ENCODE measurements at places on chromosomes 4 and X. TPM values are rescaled to one million over a fixed set of nuclear protein-coding genes. Genes with fewer than 3 reads are reported as not detected.

CT55 gene
- total RNA-seq: 0.39 TPM

- no peak for DNase-seq
Observed at GRCh38 chr4:92641409-92641808, 337.6 kb downstream of the GRID2 start.

GRCh38 chr4:1763550-1764080 is 29.5 kb upstream of the FGFR3 start:
- DNase-seq: peak; percentile 46

SERPINA7 gene
- not detected for total RNA-seq

DNA sequence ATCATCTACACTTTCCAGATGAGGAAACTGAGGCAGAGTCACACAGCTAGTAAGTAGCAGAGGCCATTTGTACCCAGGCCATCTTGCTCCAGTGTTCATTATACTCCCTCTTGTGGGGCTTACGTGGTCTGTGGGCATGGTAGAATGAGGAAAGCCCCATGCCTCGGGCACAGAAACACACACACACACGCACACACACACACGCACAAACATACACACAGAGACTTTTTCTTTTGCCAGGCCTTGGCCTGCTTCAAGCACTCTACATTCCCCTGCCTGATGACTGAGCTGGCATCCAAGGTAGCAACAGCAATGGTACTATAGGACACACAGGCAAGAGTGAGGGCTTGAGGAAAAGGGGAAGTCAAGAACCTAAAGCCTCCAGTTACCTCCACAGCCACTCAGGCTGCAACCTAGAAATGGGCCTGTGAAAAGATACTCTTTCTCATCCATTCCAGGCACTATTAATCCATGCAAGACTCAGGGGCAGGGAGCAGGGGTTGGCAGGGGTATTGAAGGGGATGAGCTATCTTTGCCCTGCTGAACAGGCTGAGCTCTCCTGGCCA is 43.6 kb downstream of the STARD8 start:
- no peak for DNase-seq

GRCh38 chr4:105088110-105088879 is 58.4 kb upstream of the TET2 start:
- peak; percentile 96 for DNase-seq

DNA sequence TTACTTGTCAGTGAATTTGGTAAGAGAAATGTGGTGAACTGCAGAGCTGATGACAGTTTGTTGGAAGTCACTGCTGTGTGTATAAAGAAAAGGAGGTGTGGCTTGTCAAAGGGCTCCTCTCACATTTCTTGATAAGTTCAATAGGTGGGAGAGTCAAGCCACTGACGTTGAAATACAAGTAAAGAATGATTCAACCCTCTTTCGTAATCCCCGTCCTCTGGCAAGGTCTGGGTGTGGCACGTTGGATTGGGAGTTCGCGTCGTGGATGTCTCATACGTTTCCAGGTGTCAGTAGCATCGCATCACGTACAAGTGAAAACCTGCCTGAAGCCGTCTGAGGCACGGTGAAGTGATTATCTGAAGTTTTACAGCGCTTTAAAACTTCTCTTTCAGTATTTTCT is 76.4 kb downstream of the EGF start:
- peak; percentile 4 for DNase-seq

WDR19 gene
- 13.9 TPM for total RNA-seq

- no peak for DNase-seq
Observed at GRCh38 chrX:47133493-47133892, 11.0 kb downstream of the NDUFB11 start.

SSX1 gene
- total RNA-seq: 2.0 TPM

DNA sequence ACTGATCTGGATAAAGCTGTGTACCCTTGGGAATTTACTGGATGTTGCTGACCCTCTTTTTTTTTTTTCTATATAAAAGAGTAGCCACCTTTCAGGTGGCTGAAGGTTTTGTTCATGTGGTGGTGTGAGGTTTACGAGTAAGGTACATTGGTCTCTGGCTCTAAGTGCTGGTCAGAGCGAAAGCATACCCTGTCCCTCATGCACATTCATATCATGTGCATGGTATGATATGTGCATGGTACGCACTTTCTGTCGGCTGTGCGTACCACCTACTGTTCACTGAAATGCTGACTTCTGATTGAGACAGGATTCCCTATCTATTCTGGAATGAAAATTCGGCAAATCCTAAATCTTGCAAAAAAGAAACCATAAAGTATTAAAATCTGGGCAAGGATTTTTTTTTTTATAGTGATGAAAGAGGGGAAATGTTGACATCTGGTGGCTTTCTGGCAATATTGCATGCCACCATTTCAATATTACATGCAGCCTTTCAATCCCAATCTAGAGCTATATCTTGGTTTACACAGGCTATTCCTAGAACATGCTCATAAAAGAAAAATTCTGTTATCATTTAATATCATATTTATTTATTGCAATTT is 32.8 kb downstream of the FAM149A start:
- peak; percentile 13 for DNase-seq

PNMA3 gene
- total RNA-seq: not detected

DNA sequence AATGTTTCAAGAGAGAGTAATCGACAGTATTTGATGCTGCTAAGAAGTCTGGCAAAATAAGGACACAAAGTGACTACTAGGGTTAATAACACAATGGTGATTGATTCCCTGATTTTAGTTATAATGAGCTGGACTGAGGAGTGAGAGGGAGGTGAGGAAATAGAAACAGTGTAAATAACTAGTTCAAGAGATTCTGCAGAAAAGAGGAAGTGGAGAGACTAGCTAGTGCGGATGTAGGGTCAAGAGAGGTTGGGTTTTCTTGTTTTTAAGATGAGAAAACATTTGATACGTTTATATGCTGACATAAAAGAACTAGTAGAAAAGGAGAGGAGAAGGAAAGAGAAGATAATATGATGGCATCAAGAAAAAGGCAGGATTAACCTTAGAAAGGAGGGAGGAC is 12.2 kb upstream of the TRPC5 start:
- no peak for DNase-seq

WDR17 gene
- total RNA-seq: 0.98 TPM
